CD4-positive, alpha-beta T cell treated with Interleukin-12 subunit alpha and Interleukin-12 subunit beta, for 1 hour (primary cell): ENCODE measurements at places on chromosomes 1 and 21.
A peak's percentile ranks its signal among the peaks of the same experiment; 100 is the strongest.

- no peak for DNase-seq
Measured at GRCh38 chr1:10451287-10451686, 1.5 kb downstream of the CORT start.

DNA sequence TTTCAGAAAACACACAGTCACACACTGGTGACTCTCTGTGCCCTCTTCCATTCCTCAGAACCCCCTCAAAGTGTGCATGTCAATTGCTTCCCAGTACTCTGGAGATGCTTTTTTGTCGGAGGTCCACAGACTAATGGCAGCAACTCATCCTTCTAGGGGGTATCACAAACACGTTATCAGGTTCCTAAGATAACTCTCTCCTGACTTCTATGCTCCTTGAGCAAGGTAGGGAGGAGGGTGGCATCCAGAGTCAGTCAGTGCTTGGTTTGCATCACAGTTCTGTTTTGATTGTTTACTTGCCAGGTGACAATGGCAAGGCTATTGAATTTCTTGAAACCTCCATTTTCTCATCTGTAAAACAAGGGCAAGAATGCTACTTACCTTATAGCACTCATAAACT is 39.4 kb upstream of the DYNLT5 start:
- no peak for DNase-seq

DNA sequence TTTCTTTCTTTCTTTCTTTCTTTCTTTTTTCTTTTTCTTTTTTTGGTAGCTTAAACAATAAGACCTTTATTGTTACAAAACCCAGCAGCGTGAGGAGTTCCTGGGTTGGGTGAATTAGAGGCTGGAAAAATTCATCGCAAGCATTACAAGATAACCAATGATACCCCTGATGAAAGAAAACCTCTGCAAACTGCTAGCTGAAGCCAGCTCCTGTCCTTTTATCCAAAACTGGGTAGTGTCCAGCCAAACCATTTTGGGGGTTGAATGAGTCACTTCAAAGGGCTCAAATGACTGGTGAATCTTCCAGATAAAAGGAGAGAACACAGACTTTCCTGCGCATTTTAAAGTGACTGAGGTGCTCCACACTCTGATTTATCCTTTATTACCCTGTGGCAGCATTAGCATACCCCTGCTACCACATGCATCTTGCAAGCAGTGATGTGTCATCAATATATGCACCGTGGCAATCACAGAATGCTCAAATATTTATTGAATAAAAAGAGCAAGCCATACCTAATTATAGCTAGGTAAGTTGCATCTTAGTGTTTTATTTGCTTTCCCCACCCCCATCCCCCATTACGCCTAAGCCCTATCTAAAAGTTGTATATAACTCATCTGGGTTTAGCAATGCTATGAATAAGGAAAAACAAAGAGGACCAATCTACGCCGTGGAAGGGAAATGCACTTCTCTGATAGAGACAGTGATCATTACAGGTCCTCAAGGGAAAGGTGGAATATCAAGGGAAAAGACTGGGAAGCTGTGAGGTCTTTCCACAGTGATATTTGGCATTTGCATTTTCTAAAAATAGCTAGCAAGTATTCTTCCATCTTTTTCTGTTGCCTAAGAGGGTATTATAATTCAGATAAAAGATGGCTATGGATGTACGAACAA is 32.4 kb upstream of the CEP350 start:
- DNase-seq = no peak

DNA sequence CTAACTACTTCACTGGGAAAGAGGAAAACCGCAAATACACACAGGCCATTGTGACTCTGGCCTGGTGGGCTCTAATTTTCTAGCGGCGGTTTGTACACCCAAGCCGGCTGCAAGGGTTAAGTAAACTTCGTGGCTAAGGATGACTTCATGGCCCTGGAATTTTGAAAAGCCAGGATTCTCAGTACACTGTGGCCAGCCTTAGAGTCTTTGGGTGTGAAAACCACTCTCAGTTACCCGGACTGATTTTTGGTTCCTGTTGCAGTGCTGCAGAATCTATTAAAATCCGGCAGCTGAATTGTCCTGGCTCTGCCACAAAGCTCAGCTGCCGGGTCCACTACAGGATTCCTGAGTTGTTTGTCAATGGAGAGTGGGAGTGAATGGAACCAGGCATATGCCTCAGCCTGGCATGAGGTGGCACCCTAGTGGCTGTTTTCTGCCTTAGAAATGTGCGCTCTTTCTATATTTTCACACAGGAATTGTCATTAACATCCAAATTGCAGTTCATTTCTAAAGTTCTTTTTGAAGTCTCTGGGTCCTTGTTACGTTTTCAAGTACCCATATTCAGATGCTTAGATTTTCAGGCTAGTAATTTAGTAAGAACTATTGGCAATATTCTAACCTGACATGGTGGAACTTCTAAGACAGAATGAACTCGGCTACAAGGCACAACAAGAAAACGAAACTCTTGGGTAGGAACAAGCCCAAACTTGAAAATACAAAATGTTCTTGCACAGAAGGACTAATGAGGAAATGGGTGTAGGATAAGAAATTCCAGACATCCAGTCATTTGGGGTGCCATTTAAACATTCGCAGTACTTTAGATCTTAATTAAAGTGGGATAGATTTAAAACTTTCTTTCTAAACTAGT is 255.9 kb downstream of the NFIA start:
- no peak for DNase-seq

DNA sequence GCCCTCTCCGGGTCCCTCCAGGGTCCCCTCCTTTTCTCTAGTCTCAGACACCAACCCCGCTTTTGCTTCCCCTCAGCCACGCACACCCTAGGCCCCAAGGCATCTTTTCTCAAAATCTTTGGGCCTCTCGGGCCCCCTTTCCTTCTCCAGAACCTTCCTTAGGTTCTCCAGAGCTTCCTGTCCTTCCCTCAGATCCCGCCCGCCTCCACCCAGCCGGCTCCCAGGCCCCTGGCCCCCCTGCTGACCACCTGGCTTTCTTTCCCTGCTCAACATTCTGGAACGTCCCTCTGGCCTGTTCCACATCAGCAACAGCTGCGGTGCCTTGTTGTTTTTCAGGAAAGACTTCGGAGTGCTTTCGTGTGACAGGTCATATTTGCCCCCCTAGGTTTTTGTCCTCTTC is 1.2 kb downstream of the ZDHHC18 start:
- DNase-seq = no peak

GRCh38 chr1:160855181-160855981 is 7.3 kb downstream of the CD244 start:
- DNase-seq = peak; percentile 29

GRCh38 chr21:44730951-44731579 is 19.7 kb upstream of the TSPEAR start:
- DNase-seq = no peak

- DNase-seq = no peak
Measured at GRCh38 chr1:53060579-53060978, 1.4 kb upstream of the PODN start.

DNA sequence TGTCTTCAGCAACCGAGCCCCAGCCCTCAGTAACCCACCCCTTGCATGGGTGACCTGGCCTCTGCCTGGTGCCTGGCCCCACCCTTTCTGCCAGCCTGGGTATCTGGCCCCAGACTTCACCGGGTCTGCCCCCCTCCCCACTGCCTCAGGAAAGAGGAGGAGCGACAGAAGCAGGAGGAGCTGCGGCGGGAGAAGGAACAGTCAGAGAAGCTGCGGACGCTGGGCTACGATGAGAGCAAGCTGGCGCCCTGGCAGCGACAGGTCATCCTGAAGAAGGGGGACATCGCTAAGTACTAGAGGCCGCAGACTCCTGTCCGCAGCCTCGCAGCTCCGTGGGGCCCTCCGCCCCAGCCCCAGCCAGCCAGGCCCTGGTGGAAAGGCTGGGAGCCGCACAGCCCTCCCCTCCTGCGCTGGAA is 6.1 kb downstream of the TNFRSF25 start:
- peak; percentile 78 for DNase-seq

DNA sequence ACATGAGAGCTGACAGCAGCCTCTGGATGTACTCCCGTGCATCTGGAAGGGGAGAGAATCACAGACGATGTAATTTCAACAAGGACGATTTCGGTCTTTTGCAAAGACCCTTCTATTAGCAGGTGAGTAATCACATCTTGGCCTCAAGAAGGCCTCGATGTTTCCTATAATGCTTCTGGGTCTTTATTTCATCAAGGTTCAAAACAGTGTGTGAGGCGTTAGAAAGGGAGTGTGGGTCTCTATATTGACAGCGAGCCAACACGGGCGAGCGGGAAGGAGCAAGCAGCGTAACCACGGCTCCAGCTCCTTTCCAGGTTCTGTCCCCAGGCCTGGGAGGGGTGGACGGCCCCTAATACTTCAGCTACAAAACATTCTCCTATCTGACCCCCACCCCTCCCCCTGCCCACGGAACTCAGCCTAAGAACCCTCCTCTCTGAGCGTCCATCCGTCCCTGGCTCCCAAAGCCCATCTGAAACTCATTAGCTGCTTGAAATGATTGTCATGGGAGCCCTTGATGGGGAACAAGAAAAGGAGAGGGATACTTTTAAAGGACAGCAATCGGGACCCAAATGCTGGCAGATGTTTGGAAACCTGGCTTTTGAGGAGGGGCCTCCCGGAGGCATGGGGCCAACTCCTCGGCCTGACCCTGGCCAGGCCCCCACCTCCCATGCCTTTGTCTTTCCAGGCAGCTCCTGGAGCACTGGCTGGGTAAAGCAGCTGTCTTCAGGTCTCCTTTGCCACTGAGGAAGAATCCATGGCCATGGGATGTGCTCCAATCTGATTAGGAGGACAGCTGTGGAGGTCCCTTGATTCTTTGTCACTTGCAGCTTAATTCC is 250.8 kb downstream of the FOXD2 start:
- DNase-seq = no peak

- DNase-seq = no peak
Measured at GRCh38 chr1:198778049-198778448, 139.2 kb downstream of the PTPRC start.
